ENCODE measurements at places on chromosomes 7 and 10.

DNA sequence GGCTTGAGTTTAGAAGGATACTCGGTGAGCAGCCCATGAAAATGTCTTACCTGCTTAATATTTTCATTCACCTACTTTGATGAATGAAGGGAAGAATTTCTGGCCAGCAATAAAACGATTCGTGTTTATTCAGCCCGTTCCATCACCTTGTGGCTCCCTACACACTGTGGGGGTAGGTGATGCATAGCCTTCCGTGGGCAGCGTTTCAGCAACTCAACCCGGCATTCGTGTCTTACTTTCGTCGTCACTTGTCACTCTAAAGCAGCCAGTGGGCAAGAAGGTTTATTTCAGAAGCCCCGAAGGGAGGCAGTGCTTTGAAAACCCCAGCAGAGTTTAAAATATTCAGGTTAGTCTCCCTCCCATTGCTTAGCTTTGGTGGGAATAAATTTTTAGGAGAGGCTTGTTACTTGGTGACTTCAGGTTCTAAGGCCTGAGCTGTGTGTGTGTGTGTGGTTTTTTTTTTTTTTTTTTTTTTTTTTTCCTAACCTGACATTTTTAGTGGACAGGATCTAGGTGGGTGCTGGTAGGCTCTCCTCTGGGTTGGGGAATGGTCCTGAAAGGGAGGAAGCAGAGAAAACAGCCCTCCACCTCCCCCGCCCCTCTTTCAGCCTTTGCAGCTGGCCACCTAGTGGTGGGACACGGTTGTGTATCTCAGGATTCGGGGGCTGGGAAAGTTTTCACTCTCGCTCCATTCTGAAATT lies 1.8 kb downstream of the GRK5 start:
- DNase-seq, result no peak

DNA sequence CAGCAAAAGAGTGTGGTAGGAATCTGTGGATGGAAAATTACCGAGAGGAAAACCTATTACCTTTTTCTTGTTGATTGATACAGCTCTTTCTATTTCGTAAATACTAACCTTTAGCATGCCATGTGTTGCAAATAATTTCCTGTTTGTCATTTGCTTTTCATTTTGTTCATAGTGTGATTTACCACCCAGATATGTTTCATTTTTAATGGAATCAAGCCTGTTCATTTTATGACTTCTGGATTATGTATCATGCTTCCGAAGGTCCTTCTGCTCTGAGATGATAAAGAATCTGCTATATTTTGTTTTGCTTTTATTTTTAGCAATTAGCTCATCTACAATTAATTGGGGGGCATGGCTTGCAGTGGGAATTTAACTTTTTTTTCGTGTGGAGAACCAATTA lies 46.5 kb downstream of the INPP5F start:
- no peak for DNase-seq

DNA sequence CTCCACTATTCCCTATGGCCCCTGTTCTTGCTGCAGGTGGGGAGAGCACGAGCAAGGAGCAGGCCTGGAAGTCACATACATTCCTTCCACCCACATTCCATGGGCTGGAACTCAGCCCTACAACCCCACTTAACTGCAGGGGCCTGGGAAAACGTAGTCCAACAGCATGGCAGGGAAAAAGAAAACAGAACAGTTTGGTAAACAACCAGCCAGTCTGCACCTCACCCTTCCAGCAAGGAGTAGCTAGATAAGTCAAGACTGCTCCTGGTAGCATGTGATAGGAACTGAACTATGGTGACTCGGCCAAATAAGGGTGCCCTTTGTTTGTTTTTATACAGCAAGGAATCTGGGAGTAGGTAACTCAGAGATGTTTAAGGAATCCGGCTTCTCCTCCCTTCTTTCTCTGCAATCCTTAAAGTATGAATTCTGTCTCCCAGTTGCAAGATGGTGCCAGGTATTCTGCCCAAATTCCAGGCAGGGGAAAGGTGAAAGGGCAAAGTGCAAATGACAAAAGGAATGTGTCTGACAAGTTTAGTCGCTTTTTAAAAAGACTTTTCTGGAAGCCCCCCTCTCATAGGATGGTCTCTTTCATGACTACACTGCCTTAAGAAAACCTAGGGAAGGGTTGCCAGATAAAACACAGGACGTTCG lies 311.7 kb upstream of the NEBL start:
- DNase-seq, result no peak

GRCh38 chr10:122565766-122566206 lies 5.2 kb downstream of the DMBT1 start:
- DNase-seq, result peak; percentile 65

- DNase-seq, result no peak
Observed at GRCh38 chr10:27745732-27746396, at the start of gene MKX. MKX (minus strand) TSS chr10:27745819; CDS start chr10:27743415, 2,404 bp downstream.

GRCh38 chr7:150830937-150831336 lies 21.4 kb upstream of the AOC1 start:
- DNase-seq, result no peak

DNA sequence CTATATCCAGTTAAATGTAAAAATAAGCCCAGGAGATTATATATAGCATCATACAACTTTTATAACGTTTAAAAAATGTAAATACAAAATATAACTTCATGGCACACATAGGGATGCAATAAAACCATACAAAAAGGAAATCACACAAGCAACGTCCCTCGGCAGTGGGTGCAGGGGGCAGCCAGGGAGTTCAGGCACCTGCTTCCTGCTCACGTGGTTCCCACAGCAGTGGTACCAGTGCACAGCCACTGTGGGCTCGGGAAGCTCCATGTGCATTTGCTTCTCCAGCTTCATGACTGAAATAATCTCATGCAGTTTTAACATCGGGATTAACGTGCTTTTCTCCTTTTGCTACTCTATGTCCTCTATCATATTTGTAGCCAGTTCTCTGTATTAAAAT lies 255.5 kb upstream of the CXCL12 start:
- no peak for DNase-seq

DNA sequence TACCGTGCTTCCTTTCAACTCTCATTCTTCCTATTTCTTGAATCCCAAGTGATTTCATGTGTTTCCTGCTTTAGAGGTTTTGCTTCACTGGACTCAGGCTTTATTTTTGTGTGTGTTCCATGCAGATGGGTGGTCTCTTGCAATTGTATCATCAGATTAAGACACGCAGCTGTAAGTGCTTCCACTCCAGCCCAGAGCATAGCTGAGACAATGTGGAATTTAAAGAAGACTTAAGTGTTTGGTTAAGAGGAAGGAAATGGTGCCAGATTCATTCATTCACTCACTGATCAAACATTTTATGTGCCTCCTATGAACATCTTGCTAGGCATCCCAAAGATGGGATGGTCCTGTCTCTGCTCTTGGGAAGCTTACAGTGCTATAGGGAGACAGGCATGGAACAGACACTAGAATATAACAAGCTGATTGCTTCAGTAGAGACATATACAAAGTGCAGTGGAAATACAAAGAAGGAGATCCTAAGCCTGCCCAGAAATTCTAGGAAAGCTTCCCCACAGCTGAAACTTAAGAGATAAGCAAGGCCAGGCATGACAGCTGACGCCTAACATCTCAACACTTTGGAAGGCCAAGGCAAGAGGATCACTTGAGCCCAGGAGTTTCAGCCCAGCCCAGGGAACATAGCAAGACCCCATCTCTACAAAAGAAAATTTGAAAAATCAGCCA lies 46.1 kb upstream of the LRRC17 start:
- no peak for DNase-seq

GRCh38 chr7:146129296-146129695 lies 12.7 kb downstream of the CNTNAP2 start:
- no peak for DNase-seq

DNA sequence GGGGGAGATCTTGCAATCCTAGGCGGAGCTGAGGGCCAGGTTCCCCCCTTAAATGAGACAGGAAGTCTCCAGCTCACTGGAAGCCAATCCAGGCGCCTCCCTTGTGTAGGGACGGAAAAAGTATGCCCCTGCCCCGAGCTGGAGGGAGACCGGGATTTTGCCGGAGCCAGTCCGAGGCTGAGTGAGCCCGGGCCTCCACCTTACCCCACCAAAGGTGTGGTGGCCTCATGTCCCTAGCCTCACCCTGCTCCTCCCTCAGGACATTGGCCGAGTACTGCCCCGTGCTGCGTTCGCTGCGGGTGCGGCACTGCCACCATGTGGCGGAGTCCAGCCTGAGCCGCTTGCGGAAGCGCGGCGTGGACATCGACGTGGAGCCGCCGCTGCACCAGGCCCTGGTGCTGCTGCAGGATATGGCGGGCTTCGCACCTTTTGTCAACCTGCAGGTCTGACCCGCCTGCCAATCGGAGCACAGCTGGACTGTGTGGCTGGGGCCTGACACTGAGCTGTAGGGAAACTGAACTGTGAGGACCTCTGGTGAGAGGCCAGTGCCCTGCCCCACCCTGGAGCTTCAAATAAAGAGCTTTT lies 2.0 kb downstream of the FBXL15 start:
- peak; percentile 78 for DNase-seq

GRCh38 chr7:4604456-4604940 lies 77.6 kb upstream of the FOXK1 start:
- DNase-seq, result no peak

DNA sequence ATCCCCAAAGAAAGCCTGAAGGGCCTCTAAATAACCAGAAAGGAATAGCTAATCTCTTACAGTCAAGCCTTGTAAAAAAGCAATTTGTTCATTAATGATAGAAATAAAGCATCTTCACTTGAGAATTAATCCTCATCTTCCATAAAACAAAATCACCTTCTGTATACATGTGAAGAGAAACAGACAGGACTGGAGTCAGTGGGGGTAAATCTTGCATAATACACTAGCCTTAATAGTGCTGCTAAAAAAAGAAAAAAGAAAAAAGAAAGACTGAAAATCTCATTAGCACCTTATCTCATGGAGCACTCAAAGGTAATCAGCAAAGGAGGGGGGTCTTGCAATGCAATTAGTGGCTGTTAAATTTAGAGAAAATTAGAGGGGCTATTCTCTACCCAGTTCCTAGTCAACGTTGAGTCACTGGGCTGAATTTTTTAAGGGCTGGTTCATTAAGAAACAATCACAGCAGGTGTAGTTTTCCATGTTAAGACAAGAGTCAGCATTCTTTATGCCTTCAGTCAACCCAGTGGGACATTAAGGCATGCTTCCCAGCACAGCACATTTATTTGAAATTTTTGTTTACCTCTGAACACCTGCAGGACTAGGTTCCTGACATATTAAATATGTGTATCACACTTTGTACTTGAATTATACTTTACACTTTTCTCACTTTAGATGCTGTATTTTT lies 1455.7 kb upstream of the CELF2 start:
- DNase-seq, result no peak

DNA sequence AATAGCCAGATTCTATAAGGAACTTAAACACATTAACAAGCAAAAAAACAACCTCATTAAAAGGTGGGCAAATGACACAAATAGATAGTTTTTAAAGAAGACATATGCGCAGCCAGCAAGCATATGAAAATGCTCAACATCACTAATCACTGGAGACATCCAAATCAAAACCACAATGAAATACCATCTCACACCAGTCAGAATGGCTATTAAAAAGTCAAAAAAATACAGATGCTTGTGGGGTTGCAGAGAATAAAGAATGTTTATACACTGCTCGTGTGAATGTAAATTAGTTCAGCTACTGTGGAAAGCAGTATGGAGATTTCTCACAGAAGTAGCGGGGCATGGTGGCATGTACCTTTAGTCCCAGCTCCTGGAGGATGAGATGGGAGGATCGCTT lies 164.0 kb downstream of the CHRM2 start:
- no peak for DNase-seq

DNA sequence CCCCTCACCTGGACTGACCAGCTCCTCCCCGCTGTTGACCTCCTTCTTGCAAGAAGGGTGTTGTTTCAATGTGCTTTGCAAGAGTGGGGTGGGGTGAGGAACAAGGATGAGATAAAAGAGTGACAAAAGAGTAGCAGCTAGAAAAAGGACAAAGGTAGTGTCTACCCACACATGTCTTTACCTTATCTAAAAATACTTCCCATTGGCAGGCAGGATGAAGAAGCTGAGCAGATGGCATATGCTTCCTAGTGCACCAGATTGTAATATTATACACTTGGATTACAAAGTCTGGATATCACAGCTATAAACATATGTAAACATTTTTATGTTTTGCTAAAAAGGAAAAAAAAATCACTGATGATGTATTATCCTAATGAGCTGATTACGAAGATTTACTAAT lies 34.5 kb downstream of the CHN2 start:
- no peak for DNase-seq

DNA sequence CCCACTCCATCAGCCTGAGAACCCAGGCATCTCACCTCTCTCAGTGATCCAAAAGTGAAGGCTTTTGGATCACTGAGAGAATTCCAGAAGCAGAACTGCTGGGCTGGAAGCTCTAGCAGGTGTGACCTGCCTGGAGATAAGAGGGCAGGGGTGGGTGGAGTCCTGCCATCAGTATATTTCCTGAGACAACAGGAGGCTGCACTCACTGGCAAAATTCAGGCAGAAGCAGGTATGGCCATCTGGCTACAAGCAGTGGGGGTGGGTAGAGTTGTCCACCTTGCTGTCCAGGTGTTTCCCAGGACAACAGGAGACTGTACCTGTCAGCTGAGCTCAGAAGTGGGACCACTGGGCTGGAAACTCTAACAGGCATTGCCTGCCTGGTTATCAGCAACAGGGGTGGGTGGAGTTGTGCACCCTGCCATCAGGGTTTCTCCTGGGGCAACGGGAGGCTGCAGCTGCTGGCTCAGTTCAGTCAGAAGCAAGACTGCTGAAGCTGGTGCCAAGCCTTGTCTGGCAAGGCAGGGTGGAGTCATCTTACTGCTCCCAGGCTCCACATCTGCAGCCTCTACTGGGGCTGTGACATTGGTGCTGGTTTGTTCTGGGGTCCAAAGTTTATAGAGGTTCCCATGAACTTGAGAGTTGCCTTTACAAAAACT lies 47.2 kb upstream of the SFTPD start:
- no peak for DNase-seq

DNA sequence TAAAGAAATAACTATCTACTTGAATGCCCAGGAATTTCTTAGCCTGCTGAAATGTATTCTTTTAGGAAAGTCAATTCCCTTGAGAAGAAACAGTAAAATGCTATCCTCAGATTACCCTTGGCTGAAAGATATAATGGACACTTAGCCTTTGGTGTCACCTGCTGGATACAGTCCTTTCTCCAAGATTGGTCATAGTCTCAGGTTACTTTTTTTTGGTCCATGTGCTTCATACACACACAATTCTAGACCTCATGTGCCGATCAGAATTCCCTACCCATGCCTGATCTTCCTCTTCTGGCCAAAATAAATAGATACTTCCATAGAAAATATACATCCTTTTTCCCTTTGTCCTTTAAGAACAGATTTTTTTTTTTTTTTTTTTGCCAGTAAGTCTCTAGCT lies 218.9 kb upstream of the PHYHIPL start:
- DNase-seq, result no peak

- no peak for DNase-seq
Observed at GRCh38 chr7:24659505-24659904, 86.3 kb downstream of the PALS2 start.
